ENCODE measurements at places on chromosomes 2 and 18.

- DNase-seq = no peak
Observed at GRCh38 chr2:48412443-48413250, 117.3 kb upstream of the STON1 start.

GRCh38 chr2:19545507-19545906 is 187.1 kb upstream of the OSR1 start:
- DNase-seq = no peak

DNA sequence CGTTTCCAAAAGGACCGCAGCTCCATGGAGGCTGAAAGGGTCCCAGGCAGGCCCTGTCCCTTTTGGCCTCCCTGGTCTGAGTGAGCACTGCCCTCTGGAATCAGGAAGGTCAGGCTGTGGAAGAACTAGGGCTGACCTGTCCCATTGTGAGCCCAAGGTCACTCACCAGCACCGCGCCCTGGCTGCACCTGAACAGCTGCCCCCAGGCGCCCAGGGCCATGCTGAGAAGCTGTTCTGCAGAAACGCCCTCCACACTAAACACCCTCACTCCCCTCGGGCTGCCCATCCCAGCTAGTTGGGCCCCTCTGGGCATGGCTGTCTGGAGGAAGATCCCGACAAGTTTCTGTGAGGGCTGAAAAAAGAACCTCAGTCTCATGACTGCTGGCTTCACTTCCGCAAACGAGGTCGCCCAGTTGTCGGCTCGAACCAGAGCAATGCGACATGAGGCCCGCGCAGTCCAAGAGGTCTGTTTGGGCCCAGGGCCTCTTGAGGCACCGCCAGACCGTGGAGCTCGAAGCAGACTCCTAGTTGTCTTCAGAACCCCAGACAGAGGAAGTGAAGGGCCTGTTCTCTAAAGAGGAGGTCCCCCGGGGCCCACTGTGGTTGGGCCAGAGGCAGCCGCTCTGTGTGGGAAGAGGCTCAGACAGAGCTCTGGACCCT is 64.4 kb downstream of the INPP5D start:
- DNase-seq = no peak

DNA sequence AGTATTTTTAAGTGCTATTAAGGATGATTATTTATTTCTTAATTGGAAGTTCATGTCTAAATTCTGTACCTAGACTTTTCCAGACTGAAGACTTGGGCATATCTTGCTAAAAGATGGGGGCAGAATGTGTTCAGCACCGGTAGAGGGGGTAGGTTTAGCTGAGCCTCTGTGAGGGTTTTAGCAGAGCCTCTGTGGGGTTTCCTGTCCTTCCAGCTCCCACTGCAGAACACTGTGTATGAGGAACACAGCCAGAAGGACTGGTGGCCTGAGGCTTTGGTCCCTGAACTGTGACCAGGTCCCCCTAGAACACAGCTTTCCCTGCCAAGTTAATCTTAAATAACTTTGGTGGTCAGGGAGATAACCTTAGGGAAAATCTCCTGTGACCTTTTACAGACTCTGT is 123.4 kb upstream of the EPC2 start:
- DNase-seq = no peak

DNA sequence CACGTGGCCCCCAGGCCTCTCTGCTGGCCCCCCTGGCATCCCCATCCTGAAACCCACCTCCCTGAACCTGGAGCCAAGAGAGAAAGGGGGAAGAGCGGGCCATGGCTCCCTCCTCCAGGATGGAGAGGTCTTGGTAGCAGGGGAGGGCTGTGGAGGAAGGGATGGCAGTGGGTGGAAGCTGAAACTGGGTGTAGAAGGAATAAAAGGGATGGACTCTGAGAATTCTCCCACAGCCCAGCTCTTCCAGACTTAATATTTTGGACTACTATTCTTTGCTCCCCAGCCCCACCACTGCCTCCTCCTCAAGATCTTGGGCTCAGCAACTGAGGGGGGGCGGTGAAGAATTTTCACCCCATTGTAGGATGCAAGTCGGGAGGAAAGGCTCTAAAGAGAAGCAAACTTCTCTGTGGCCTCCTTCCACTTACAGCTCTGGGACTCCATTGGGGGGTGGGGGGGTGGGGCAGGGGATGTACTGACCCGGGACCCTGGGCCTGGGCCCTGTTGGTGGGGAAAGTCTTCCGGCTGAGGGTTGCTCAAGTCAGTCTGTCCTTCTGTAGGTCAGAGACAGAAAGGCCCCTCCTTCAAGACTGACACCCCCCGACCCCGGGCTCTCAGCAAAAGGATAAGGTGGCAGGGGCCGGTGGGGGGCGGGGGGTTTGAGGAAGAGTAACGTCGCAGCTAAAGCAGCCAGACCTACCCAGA is 501 bp downstream of the TNS1 start:
- no peak for DNase-seq

- peak; percentile 60 for DNase-seq
Observed at GRCh38 chr2:239380831-239381708, 19.8 kb downstream of the HDAC4 start.
